ENCODE measurements at places on chromosomes 1 and 21.

DNA sequence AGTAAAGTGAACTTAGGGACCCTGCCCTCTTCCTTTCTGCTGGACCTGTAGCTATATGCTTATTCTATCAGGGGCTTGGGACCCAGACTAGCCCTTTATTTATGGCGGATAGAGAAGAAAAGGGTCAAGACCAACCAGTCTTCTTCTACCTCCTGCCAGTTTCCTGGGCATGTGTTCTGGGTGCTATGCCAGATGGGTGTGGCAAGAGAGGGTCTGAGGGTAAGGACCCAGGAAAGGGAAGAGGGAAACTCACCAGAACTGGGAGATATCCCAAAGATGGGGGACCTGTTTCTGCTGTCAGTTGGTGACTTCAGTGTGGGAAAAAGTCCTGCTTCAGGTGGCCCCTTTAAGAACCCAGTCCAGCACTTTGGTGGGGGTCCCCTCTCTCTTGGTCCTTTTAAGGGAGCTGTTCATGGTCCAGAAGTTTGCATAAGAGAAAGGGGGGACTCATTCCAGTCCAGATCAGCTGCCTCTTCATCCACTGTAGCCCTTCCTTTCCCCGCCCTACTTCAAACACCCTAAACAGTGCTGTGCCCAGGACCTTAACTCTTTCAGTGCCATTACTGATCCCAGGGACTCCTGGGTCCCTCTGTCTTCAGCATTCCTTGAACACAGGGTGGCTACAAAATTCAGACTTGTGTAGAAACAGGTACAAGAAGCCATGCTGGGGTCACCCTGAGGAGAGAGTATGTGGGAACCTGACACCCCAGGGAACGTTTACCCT is 18.4 kb downstream of the SSR2 start:
- DNase-seq, result no peak

- DNase-seq, result no peak
These were observed 43.0 kb downstream of the TNFSF4 start for GRCh38 chr1:173164178-173164577.

DNA sequence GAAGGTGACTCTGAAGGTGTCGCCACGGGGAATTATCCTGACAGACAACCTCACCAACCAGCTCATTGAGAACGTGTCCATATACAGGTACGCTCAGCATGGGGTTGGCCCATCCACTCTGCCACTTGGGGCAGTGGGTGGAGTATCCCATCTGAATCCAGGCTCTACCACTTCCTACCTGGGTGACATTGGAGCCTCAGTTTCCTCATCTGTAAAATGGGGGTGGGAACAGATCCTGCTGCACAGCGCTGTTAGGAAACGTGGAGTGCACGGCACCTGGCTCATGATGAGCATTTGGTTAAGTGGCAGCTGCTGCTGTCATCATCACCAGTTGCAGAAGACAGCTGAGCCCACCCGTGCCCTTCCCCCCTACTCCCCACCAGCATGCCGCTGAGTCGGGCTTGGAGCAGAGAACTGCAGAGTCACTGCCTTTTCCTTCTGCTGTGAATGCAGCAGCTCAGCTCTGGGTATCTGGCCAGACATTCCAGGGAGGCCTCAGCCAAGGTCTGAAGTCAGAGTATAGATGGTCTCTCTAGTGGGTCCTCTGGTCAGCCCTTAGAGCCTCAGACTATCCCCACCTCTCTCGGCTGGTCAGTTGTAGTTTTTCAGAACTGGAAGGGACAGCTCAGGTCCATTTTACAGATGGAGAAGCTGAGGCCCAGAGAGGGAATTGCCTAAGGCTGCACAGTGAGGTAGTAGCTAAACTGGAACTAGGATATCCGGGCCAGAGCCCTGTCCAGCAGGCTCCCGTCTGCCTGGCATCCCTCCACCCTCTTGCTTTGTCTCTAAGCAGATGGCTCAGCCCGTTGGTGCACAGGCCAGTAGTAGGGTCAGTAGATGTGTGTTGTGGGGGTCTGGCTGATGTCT is 11.7 kb downstream of the LDLRAP1 start:
- DNase-seq, result no peak

- DNase-seq, result no peak
These were observed 525.7 kb downstream of the NPHP4 start for GRCh38 chr1:5466487-5466886.

DNA sequence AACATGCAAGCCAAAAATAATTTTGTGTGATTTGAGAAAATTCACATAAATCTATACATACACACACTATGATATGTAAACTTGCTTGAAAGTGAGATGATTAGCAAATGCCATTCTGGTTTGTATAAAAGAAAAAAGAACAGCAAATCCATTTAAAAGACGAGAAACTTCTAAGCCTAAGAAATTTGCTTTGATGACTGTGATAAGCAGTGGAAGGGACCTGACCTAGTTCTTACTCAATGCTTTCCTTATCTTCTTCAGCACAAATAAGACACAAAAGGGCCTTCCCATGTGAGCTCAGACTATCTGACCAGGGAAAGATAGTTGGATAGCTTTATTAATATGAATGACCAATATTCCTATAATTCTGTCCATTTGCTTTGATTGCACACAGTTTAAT is 25.3 kb upstream of the NMNAT2 start:
- no peak for DNase-seq

DNA sequence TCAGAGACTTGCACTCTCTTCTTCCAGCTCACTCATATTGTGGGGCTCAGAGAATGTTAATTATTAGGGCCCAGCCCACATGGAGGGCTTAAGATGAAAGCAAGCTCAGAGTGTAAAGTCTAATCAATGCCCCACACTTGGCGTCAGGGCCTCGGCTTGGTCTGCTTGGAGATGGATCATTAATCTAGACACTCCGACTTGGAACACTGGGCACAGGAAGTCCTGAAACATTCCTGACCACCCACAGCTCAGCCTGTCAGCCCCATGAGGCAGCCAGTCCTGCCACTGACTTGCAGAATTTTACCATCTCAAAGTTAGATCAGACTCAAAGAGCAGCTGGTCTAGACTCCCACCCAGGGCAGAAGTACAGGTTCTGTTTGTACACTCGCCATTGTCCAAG is 69.8 kb upstream of the TRABD2B start:
- DNase-seq, result no peak

- no peak for DNase-seq
These were observed 36.5 kb upstream of the DNASE2B start for GRCh38 chr1:84361796-84362195.

DNA sequence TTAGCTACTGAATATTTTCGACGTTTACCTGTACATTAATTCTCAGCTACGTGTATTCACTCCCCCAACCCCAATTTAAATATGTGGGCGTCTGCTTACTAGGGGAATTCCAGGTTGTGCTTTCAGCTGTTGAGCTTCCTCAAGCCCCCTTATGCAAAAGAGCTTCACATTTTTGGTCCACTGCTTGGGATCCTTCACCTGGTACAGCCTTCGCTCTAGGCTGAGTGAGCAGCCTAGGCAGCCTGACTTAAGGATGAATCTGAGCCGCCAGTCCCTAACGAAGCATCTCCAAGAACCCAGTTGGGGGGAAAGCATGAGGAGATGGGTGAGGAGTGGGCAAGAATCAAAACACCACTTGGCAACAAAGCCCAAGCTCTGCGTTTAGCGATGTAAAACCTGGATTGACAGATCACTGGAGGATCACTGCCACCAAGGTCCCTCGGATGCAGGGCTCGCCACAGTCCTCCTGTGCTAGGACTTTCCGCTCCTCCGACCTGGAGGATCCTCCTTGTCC is 674 bp downstream of the BCL10 start:
- peak; percentile 37 for DNase-seq

- peak; percentile 67 for DNase-seq
These were observed at the start of gene LAX1 for GRCh38 chr1:203765029-203765837. Gene LAX1, plus strand, starts transcription at chr1:203765183. Its CDS starts 383 bp downstream, at chr1:203765566.

DNA sequence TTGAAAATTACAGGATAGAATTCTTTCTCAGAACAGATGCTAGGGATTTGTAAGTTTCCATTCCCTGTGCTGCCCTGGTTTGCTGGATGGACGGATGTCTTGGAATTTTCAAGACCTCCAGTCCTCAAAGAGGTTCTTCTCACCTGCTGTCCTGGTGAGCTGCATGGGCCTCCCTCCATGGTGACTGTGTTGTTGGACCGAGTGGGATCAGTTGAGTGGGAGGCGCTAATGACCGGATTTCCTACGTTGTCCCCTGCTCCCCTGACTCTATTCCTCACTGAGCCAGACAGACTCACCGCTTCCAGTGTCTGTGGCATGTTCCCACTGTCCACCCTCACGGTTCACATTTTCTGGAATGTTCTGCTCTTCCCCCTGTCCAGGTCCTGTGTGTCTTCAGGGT is 229.8 kb downstream of the CAMTA1 start:
- no peak for DNase-seq

- no peak for DNase-seq
These were observed 68.7 kb downstream of the RGL1 start for GRCh38 chr1:183873642-183874041.

DNA sequence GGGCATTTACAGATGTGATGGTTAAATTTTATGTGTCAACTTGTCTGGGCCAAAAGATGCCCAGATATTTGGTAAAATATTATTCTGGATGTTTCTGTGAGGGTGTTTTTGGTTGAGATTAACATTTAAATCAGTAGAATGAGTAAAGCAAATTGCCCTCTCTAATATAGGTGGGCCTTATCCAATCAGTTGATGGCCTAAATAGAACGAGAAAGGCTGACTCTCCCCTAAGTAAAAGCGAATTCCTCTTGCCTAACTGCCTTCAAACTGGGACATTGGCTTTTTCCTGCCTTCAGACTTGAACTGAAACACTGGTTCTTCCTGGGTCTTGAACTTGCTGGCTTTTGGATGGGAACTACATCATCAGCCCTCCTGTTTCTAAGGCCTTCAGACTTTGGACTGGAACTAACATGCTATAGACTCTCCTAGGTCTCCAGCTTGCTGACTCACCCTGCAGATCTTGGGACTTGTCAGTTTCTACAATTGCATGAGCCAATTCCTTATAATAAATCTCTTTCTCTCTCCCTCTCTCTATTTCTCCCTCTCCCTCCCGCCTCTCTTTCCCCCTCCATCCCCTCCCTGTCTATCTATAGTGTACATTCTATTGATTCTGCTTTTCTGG is 10.2 kb upstream of the NAV1 start:
- no peak for DNase-seq

- DNase-seq, result peak; percentile 18
These were observed at the start of gene RGL1 for GRCh38 chr1:183804916-183805841. Gene RGL1, plus strand, starts transcription at chr1:183805120. Its CDS starts 178 bp downstream, at chr1:183805298.

DNA sequence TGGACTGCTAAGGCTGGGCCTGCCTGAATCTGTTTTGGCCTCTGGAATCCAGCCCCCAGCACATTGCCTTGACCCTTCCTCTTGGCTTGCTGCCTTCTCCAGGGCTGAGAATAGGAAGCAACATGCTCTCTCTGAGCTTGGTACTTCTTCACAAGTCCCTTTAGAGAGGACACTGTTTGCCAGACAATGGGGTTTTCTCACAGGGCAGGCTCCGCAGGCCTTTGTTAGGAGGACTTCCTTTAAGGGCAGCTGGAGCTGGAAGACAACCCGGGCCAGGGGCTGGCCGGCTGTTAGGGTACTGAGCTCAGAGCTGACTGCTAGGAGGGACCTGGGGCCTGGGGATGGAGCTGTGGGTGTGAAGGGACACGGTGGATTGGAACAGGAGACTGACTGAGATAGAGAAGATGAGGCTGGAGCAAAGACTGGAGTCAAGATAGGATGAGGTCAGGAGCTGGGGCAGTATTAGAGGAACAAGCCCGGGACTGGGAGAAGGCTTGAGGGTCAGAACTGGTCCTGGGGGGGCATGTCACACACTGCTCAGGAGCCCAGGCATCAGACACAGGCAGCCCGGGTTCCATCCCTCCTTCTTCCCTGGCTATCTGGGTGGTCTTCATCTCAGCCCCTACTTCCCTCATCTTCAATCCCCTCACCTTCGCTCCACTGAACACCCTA is 5.4 kb upstream of the ALPL start:
- no peak for DNase-seq

DNA sequence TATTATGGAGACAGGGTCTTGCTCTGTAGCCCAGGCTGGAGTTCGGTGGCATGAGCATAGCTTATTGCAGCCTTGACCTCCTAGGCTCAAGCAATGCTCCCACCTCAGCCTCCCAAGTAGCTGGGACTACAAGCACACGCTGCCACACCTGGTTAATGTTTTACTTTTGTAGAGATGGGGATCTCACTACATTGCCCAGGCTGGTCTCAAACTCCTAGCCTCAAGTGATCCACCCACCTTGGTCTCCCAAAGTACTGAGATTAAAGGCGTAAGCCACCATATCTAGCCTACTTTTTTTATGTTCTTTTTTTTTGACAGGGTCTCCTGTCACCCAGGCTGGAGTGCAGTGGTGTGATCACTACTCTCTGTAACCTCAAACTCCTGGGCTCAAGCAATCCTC is 5.9 kb upstream of the BCL2L15 start:
- DNase-seq, result no peak

DNA sequence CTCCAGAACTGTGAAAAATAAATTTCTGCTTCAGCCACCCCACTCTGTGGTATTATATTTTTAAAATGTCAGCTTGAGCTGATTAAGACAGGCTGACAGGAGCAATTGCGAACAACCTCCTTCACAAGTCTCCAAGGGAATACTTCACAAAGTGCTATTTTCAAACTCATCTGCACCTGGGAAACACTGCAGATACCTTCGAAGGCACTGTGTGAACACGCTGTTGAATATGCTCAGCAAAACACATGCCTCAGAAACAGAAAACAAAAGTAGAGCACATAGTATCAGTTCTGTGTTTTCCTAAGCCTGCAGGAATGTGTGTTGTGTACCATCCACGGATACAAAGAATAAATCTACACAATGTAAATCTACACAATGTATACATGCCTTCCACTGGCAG is 10.6 kb downstream of the TSPAN2 start:
- DNase-seq, result no peak

GRCh38 chr1:237187842-237188241 is 145.9 kb downstream of the RYR2 start:
- DNase-seq, result no peak

GRCh38 chr21:44057960-44058651 is 46.0 kb downstream of the TRAPPC10 start:
- peak; percentile 44 for DNase-seq

DNA sequence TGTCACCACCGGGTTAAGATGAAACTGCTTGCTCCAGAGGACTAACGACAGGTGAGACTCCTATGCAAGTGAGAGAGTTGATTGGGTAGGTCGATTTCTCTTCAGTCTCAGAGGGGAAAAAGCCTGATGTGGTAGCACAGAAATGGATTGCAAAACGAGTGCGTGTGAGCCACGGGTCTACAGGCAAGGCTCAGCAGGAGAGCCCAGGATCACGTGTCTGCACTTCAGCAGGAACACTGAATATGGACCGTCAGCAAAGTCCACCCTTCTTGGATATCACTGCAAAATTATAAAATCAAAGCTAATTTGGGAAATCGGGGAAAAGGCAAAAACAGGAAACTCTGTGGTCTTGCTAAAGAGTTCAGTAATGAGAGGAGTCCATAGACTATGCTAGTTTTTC is 107.7 kb upstream of the ZNF648 start:
- DNase-seq, result no peak

DNA sequence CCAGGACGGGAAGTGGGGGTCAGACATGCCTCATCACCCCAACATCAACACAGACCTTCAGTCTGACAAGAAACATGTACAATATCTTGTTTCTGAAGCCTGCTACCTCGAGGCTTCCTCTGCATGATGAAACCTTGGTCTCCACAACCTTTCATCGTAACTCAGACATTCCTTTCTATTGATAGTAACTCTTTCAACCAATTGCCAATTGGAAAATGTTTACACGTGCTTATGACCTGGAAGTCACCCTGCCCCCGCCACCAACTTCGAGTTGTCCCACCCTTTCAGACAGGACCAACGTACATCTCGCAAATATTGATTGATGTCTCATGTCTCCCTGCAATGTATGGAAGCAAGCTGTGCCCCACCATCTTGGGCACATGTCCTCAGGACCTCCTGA is 159.5 kb downstream of the ETS2 start:
- DNase-seq, result no peak
